ENCODE measurements at places on chromosomes 1 and 21. TPM values are rescaled to one million over a fixed set of nuclear protein-coding genes. Genes with fewer than 3 reads are reported as not detected.

Gene TMEM82
- not detected for total RNA-seq

Gene SH2D5
- total RNA-seq, result 0.70 TPM

Gene WNT2B
- total RNA-seq, result 47.0 TPM

Gene IL19
- not detected for total RNA-seq

Gene KRTAP6-2
- total RNA-seq, result not detected

Gene DMRTA2
- total RNA-seq, result not detected

Gene S100A8
- total RNA-seq, result 8.8 TPM

Gene HPCA
- total RNA-seq, result 1.0 TPM

Gene AKT3
- 92.2 TPM for total RNA-seq

- no peaks in the 10 kb centered on the region for H3K4me1 ChIP-seq
- H3K4me3 ChIP-seq, result no peak overlapping the region
- H3K27me3 ChIP-seq, result no peaks in the 10 kb centered on the region
- no peaks in the 10 kb centered on the region for H3K36me3 ChIP-seq
These were observed 50.2 kb downstream of the FAM163A start for GRCh38 chr1:179793281-179793680.

DNA sequence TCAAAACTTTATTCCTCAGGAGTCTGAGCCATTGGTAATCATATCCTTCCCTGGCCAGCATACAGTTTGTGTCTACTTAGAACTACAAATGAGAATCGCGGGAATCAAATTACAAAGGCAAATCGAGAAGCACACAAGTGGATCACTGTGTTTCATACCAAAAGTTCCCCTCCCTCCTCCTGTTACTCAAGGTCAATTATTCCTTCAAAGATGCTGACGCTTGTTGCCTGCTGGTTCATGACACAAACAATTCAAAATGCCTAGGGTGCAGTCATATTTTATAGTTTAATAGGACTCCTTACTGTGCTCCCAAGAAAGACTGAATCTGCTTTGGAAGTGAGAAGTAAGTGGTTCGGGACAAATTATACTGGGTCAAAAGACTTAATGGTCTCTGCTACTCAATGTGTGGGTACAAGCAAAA, 93.0 kb upstream of the PBX1 start:
- H3K27me3 ChIP-seq, result no peaks in the 10 kb centered on the region
- no peak overlapping the region for H3K27ac ChIP-seq
- no peak for DNase-seq
- no peaks in the 10 kb centered on the region for H3K36me3 ChIP-seq
- no peak overlapping the region for H3K4me3 ChIP-seq
- no peaks in the 10 kb centered on the region for H3K4me1 ChIP-seq

DNA sequence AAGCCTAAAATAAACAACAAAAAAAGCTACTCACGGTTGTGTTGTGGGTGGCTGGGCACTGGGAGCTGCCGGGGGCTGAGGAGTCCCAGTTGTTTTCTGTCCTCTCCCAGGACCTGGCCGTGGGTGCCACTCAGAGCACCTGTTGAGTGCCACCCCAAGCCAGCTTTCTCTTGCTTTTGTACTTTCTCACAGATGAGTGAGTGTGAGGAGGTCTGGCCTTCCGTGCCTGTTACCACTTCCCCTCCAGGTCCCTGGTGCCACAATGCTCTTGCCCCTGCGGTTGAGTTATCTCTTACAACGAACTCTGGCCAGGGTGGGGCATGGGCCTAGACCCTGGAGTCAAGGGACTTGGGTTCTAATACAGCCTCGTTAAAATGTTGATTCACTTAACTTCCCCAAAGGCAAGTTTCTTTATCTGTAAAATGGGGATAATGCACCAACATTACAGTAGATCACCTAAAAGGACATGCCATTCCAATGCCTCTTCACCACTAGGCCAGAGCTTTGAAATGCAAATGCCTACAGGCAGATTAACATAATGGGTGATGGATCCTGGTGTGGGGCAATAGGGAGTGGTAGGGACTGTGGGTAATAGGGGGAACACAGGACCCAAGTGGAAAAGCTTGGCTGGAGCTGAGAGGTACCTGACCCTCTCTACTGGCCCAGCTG, at the start of gene CNR2:
Gene CNR2, minus strand, starts transcription at position 151 of the 669 bp plus-strand sequence. CDS start 37,745 bp downstream, outside the sequence.
- H3K27me3 ChIP-seq, result no peaks in the 10 kb centered on the region
- no peaks in the 10 kb centered on the region for H3K4me1 ChIP-seq
- H3K27ac ChIP-seq, result no peak within 1 kb of the TSS
- no peak within 1 kb of the TSS for H3K4me3 ChIP-seq

DNA sequence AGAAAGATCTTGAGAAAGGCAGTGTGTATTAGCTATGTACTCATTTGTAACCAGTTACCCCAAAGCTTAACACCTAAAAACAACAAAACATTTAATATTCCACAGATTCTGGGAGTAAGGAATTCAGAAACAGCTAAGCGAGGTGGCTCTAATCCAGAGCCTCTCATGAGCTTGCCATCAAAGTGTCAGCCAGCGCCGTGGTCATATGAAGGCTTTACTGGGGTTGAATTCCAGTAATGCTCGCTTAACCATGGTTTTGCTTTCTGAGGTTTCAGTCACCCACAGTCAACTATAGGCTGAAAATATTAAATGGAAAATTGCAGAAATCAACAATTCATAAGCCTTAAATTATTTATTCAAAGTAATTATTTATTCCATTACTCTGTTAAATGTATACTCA, 101.8 kb downstream of the CLIC6 start:
- no peak overlapping the region for H3K27ac ChIP-seq
- DNase-seq, result no peak
- no peaks in the 10 kb centered on the region for H3K4me1 ChIP-seq
- H3K4me3 ChIP-seq, result no peak overlapping the region

GRCh38 chr1:197618061-197618460, 157.2 kb downstream of the DENND1B start:
- H3K36me3 ChIP-seq, result no peaks in the 10 kb centered on the region
- H3K4me3 ChIP-seq, result no peak overlapping the region
- H3K27ac ChIP-seq, result no peak overlapping the region
- no peak for DNase-seq
- peaks cover 1% of the 10 kb centered on the region for H3K4me1 ChIP-seq

GRCh38 chr1:239678181-239678580, 291.8 kb downstream of the CHRM3 start:
- no peak overlapping the region for H3K27ac ChIP-seq
- H3K27me3 ChIP-seq, result no peaks in the 10 kb centered on the region
- H3K4me1 ChIP-seq, result no peaks in the 10 kb centered on the region
- DNase-seq, result no peak
- H3K36me3 ChIP-seq, result no peaks in the 10 kb centered on the region

- DNase-seq, result no peak
- H3K27ac ChIP-seq, result no peak overlapping the region
- no peaks in the 10 kb centered on the region for H3K27me3 ChIP-seq
- no peaks in the 10 kb centered on the region for H3K4me1 ChIP-seq
- no peaks in the 10 kb centered on the region for H3K36me3 ChIP-seq
These were observed 178.4 kb downstream of the MIS18A start for GRCh38 chr21:32100423-32100822.

- H3K27ac ChIP-seq, result no peak overlapping the region
- DNase-seq, result no peak
- H3K27me3 ChIP-seq, result no peaks in the 10 kb centered on the region
- no peak overlapping the region for H3K4me3 ChIP-seq
- H3K36me3 ChIP-seq, result no peaks in the 10 kb centered on the region
- no peaks in the 10 kb centered on the region for H3K4me1 ChIP-seq
These were observed 45.7 kb downstream of the ZC3H11B start for GRCh38 chr1:219566951-219567947.

GRCh38 chr1:79376106-79376505, 369.6 kb upstream of the ADGRL4 start:
- no peak overlapping the region for H3K4me3 ChIP-seq
- no peak for DNase-seq
- no peaks in the 10 kb centered on the region for H3K36me3 ChIP-seq
- H3K27ac ChIP-seq, result no peak overlapping the region
- no peaks in the 10 kb centered on the region for H3K27me3 ChIP-seq

DNA sequence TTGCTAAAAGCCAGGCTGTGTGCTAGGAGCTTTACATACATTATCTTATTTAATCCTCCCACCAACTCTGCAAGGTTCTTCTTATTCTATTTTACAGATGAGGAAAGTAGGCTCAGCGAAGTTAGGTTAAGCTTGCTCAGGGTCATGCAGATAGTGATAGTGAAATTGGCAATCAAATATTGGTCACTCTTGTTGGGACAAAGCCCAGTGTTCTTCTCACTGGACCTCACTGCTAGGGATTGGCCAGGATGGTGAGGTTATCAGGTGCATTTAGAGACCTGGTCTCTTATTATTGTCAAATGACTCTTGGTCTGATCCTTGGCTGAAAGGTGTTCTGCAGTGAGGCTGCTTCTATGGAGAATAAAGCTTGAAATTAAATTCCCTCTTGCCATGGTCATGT, 145.1 kb downstream of the CNIH3 start:
- no peak overlapping the region for H3K4me3 ChIP-seq
- H3K36me3 ChIP-seq, result no peaks in the 10 kb centered on the region
- H3K27me3 ChIP-seq, result no peaks in the 10 kb centered on the region
- H3K27ac ChIP-seq, result no peak overlapping the region
- no peaks in the 10 kb centered on the region for H3K4me1 ChIP-seq
- no peak for DNase-seq

GRCh38 chr1:245946905-245947304, 560.2 kb downstream of the SMYD3 start:
- H3K4me3 ChIP-seq, result no peak overlapping the region
- peak; percentile 21 for DNase-seq
- H3K4me1 ChIP-seq, result peaks cover 2% of the 10 kb centered on the region
- no peaks in the 10 kb centered on the region for H3K27me3 ChIP-seq
- peak overlapping the region; percentile 52 for H3K27ac ChIP-seq

DNA sequence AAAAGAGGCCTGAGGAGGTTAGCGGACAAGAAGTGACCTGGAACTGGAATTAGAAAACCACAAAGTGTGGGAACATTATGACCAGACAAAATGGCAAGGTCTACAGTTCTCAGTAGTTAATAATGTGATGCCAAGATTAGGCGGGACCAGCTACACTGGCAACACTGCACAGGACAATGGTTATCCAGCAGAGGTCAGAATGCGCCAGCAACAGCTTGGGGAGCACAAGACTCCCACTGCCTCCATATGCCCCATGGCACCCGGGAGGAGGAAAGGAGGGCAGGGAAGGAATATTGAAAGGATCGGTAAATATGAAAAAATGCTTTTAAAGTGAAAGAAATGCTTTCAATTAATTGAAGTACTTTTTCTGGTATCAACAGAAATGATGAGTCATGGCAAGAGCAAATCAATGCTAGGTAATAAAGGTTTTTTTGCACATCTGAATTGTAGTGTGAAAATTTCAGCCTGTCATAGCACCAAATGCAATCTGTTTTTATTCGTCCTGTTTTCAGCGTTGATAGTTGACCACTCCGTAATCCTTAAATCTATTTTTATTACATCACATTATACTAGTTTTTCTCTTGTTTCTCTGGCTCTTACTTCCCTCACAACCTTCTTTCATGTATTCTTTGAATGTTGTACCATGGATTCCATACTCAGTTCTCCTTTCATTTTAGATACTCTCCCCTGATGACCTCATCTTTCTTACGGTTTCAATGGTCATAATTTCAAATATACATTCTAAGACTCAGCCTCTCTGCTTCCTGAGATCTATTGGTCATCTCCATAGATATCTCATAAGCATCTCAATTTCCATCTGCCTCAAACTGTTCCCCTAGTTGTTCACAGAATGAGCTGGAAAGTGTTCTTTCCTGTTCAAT, 30.7 kb downstream of the VCAM1 start:
- H3K27me3 ChIP-seq, result no peaks in the 10 kb centered on the region
- no peaks in the 10 kb centered on the region for H3K4me1 ChIP-seq
- no peak overlapping the region for H3K27ac ChIP-seq
- no peak for DNase-seq
- no peaks in the 10 kb centered on the region for H3K36me3 ChIP-seq

- H3K4me1 ChIP-seq, result no peaks in the 10 kb centered on the region
- no peaks in the 10 kb centered on the region for H3K36me3 ChIP-seq
- H3K27ac ChIP-seq, result no peak overlapping the region
- DNase-seq, result no peak
- no peaks in the 10 kb centered on the region for H3K27me3 ChIP-seq
- no peak overlapping the region for H3K4me3 ChIP-seq
These were observed 64.2 kb upstream of the SLC22A15 start for GRCh38 chr1:115912116-115912515.

- H3K36me3 ChIP-seq, result no peaks in the 10 kb centered on the region
- DNase-seq, result no peak
- H3K4me3 ChIP-seq, result no peak overlapping the region
- no peak overlapping the region for H3K27ac ChIP-seq
- no peaks in the 10 kb centered on the region for H3K27me3 ChIP-seq
These were observed 400.6 kb downstream of the PTPRU start for GRCh38 chr1:29636936-29637335.

GRCh38 chr1:67559222-67559700, 125.7 kb upstream of the GADD45A start:
- peak; percentile 65 for DNase-seq
- H3K27ac ChIP-seq, result no peak overlapping the region
- no peaks in the 10 kb centered on the region for H3K27me3 ChIP-seq
- H3K4me3 ChIP-seq, result peak overlapping the region; percentile 15

GRCh38 chr21:21971384-21971783, 973.2 kb downstream of the NCAM2 start:
- H3K4me1 ChIP-seq, result no peaks in the 10 kb centered on the region
- H3K27ac ChIP-seq, result no peak overlapping the region
- no peak overlapping the region for H3K4me3 ChIP-seq

DNA sequence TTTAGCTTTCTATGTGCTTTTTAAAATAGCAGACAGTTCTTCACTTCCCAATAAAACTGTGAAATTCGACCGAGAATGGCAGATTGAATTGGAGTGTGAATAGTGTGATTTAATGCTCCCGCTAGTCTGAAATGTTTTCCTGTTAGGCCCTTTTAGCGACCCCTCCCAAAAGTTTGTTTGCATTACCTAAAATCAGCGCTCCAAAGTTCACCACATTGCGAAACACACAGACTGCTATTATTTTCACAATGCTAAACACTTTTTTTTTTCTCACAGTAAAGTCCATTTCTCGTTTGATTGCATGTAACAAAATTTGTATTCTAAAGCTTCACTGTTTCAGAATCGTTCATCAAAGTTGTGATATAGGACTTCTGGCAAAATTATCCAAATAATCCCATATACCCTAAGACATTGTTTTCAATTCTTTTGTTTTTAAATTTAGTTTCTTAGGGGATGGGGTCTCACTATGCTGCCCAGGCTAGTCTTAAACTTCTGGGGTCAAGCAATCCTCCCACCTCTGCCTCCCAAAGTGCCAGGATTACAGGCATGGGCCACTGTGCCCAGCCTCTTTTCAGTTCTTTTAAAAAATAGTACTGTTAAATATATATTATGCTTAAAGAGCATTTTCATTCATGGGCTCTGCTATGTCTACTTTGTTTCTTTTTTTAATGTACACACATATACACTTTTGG, 76.5 kb upstream of the USH2A start:
- H3K27ac ChIP-seq, result no peak overlapping the region
- no peaks in the 10 kb centered on the region for H3K27me3 ChIP-seq
- H3K36me3 ChIP-seq, result no peaks in the 10 kb centered on the region
- H3K4me3 ChIP-seq, result no peak overlapping the region
- no peaks in the 10 kb centered on the region for H3K4me1 ChIP-seq

- no peaks in the 10 kb centered on the region for H3K4me1 ChIP-seq
- H3K4me3 ChIP-seq, result no peak overlapping the region
These were observed 27.5 kb downstream of the TRIM45 start for GRCh38 chr1:117093870-117094621.

- H3K4me3 ChIP-seq, result no peak overlapping the region
- DNase-seq, result no peak
- H3K36me3 ChIP-seq, result no peaks in the 10 kb centered on the region
- no peaks in the 10 kb centered on the region for H3K27me3 ChIP-seq
- H3K4me1 ChIP-seq, result no peaks in the 10 kb centered on the region
- no peak overlapping the region for H3K27ac ChIP-seq
These were observed 11.4 kb downstream of the MROH7 start for GRCh38 chr1:54653036-54653435.

- H3K36me3 ChIP-seq, result no peaks in the 10 kb centered on the region
- DNase-seq, result no peak
- no peaks in the 10 kb centered on the region for H3K4me1 ChIP-seq
- no peak overlapping the region for H3K27ac ChIP-seq
- H3K27me3 ChIP-seq, result no peaks in the 10 kb centered on the region
These were observed 375.6 kb downstream of the BRINP2 start for GRCh38 chr1:177546346-177546745.
